Body of pancreas (tissue), 4 donors: ENCODE measurements at places on chromosomes 6 and 20. TPM values are rescaled to one million over a fixed set of nuclear protein-coding genes. Genes with fewer than 3 reads are reported as not detected.

DNA sequence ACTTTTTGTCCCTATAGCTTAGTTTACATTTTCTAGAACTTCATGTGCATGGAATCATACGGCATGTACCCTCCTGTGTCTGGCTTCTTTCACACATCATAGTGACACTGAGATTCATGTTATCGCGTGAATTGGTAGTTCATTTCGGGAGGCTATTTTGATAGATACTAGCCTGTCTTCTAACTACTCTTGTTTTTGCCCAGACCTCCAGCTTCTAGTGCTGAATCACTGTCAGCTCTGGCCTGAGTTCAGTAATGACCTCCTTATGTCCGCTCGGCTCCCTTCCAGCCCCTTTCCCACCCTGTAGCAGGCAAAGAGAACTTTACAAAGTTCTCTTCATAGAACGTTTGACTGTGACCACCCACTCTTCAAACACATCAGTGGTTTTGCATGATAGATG lies 14.1 kb downstream of the MYBL2 start:
- no peak for DNase-seq

DNA sequence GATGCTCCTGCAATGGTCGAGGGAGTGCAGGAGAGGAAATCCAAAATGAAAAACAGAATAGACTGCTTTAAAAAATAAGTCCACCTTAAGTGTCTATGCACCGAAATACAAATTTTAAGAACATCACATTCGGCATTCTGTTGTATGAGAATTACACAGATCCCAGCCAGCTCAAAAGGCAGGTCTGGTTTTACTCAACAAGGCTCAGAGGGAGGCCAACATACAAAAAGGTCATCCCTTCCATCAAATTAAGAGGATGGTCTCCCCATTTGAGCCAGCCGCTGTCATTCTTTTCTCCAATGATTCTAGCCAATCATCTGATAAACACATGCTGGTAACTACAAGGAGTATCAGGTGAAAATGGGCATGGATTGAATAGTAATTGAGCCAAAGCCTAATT lies 7.9 kb downstream of the ATXN1 start:
- no peak for DNase-seq

GRCh38 chr6:16712255-16712930 lies 48.9 kb downstream of the ATXN1 start:
- no peak for DNase-seq

DNA sequence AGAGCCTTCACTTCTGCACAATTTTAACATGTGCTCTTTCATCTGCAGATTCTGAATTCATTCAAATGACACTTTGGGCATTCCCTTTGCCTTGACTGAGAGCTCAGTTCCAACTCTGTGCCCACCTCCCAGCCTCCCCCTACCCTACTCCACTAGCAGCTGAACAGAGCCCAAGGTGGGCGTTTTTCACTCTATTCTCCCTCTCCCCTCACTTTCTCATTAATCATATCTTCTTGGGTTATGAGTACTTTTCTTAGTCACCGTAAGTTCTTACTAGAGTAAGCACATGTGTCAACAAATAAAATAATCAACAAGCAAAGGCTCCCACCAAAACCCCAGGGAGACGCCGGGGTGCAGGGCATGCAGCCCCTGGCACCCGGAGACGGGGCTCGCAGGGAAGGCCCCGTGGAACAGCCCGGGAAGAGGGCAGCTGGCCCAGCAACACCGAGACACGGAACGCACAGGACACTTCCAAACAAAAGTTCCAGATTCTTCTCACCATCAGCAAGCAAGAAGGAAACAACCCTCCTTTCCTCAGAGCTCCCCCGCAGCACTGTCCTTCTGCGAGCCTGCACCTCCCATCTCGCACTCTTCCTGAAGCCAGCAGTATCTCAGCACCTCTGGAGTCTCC lies 34.1 kb downstream of the TAF4 start:
- DNase-seq, result no peak

GRCh38 chr6:165575158-165575549 lies 87.9 kb downstream of the PDE10A start:
- no peak for DNase-seq

- DNase-seq, result no peak
Observed at GRCh38 chr6:2020909-2021308, 224.5 kb downstream of the GMDS start.

DNA sequence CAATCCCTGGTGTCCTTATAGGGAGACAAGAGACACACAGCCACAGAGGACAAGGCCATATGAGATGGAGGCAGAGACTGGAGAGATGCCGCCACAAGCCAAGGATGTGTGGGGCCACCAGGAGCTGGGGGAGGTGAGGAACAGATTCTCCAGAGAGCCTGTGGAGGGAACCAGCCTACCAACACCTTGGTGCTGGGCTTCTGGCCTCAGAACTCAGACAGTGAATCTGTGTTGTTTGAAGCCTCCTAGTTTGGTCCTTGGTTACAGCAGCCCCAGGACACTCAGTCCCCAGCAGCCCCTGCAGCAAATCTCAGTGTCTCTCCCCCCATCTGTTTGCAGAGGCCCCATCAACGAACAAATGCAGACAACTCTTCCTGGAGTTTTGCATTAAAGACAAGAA lies 73.2 kb upstream of the BHLHE23 start:
- DNase-seq, result no peak

- DNase-seq, result no peak
Observed at GRCh38 chr20:61668065-61668650, 397.5 kb downstream of the TAF4 start.

GRCh38 chr20:5636841-5637240 lies 113.4 kb upstream of the SHLD1 start:
- no peak for DNase-seq

DNA sequence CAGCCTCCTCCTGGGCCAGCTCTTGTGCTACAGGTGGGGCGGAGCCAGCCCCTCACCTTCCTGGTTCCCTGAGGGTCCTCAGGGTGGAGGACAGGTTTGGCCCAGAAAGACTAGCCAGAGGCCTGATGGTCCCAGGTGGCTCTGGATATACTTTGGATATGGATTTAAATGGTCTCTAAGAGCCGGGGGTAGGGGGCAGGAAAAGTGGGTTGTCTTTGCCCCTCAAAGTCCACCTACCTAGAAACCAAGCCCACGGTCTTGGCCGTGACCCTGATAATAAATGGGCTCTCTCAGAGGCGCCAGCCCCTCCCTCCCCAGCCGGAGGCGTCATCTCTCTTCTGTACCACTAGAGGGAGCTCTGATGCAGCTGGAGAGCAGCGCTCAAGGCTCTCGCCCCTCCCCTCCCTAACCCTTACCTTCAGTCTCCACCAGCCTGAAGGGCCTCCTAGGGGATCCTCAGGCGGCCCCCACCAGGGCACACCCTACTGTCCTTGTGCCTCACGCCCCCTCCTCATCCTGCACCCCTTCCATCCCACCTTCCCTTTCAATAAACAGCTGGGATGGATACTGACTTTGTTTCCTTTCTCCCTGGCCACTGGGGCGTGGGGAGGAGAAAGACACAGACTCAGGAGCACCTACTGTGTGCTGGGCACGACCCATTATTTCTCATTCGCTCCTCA lies 7.5 kb downstream of the NRSN2 start:
- peak; percentile 77 for DNase-seq

GRCh38 chr6:114158838-114159694 lies 183.8 kb downstream of the HS3ST5 start:
- peak; percentile 21 for DNase-seq

DNA sequence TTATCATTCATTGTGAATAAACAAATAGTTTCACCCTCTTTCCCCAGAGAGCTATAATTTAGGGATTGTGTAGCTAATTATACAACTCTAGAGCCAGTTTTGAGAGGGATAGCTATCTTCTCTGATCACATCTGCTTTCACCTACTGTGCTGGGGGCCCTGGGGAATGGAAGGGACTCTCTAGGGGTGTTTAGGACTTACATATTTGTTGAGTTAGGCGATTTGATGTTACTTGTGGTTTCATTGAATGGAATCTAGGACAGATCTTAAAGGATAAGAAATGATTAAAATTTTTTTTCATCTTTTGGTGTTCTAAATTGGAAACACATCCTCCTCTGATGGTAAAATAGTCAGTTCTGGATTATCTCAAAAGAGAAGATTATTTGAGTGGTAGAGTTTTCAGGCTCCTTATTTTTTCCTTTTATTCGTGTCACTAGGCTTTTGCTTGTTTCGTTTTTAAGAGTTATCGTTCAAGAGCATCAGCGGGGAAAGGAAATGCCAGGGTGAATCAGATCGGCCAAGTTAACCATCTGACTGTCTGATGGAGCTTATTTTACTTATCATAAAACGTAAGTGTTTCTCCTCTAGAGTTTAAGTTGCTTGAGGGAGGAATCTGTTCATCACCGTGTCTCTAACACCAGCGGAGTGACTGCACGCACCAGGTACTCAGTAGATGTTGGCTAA lies 236.7 kb downstream of the FARS2 start:
- no peak for DNase-seq

GRCh38 chr6:13762611-13763441 lies 51.2 kb upstream of the RANBP9 start:
- peak; percentile 47 for DNase-seq

Gene SPDEF
- not detected for total RNA-seq

Gene GNAS-AS1
- total RNA-seq, result 1.0 TPM

Gene CST4
- total RNA-seq, result not detected

Gene PLN
- total RNA-seq, result 2.3 TPM

Gene PXDC1
- total RNA-seq, result 30.9 TPM

Gene NR2E1
- not detected for total RNA-seq

Gene BMP2
- total RNA-seq, result 14.8 TPM

Gene EYS
- total RNA-seq, result not detected

Gene RUNX2
- 1.0 TPM for total RNA-seq
